T-helper 2 cell treated with Interferon-gamma antibody and Interleukin-4, amounts not matched to agents 100 ng/mL and 5 ng/mL, for 36 hours (primary cell): ENCODE measurements at places on chromosomes 6 and 20. TPM values are rescaled to one million over a fixed set of nuclear protein-coding genes. Genes with fewer than 3 reads are reported as not detected.

The OGFRL1 gene
- total RNA-seq, result 5.1 and 5.7 TPM in 2 replicates

The ANGPT4 gene
- not detected in 2 replicates for total RNA-seq

The CST4 gene
- not detected in 2 replicates for total RNA-seq

The SEL1L2 gene
- total RNA-seq, result not detected in 2 replicates

The MAN1A1 gene
- 23.8 and 24.2 TPM in 2 replicates for total RNA-seq

The SLC17A3 gene
- 0.55 and 1.2 TPM in 2 replicates for total RNA-seq

The C20orf202 gene
- 0.11 TPM in 1 of 2 replicates, not detected in the other for total RNA-seq

The RAET1L gene
- total RNA-seq, result not detected in 2 replicates

The TAAR8 gene
- total RNA-seq, result not detected in 2 replicates

The ASCC3 gene
- 64.6 and 65.4 TPM in 2 replicates for total RNA-seq

The LINC00237 gene
- not detected in 2 replicates for total RNA-seq

The GABRR1 gene
- not detected in 2 replicates for total RNA-seq

The HLA-DPB1 gene
- total RNA-seq, result 49.5 and 51.7 TPM in 2 replicates

The GTSF1L gene
- total RNA-seq, result 0.23 TPM in 1 of 2 replicates, not detected in the other

The EYA2 gene
- total RNA-seq, result 0.11 TPM in 1 of 2 replicates, not detected in the other

The VAPB gene
- total RNA-seq, result 29.0 and 33.0 TPM in 2 replicates

The PABPC1L gene
- total RNA-seq, result 54.7 and 55.7 TPM in 2 replicates

The SYCP2 gene
- 8.5 and 9.0 TPM in 2 replicates for total RNA-seq

The ESF1 gene
- total RNA-seq, result 15.8 and 18.1 TPM in 2 replicates

The BANF2 gene
- not detected in 2 replicates for total RNA-seq

The PPIL1 gene
- 41.1 and 42.6 TPM in 2 replicates for total RNA-seq

The SAMD5 gene
- not detected in 2 replicates for total RNA-seq

The CD24 gene
- 0.14 and 0.27 TPM in 2 replicates for total RNA-seq

The IYD gene
- total RNA-seq, result not detected in 2 replicates

The TINAG gene
- not detected in 2 replicates for total RNA-seq

The WFDC10B gene
- not detected in 2 replicates for total RNA-seq

The OR2J3 gene
- total RNA-seq, result not detected in 2 replicates

The TAAR9 gene
- not detected in 2 replicates for total RNA-seq

The SLC17A2 gene
- not detected in 2 replicates for total RNA-seq

The OTOR gene
- not detected in 2 replicates for total RNA-seq

The HTR1E gene
- not detected in 2 replicates for total RNA-seq

The DPPA5 gene
- total RNA-seq, result not detected in 2 replicates

The GTF2H4 gene
- total RNA-seq, result 29.8 and 32.1 TPM in 2 replicates

The LGSN gene
- total RNA-seq, result 0.07 TPM in 1 of 2 replicates, not detected in the other

The COX4I2 gene
- total RNA-seq, result not detected in 2 replicates

The PCNA gene
- 483 and 497 TPM in 2 replicates for total RNA-seq

The LCA5 gene
- 0.07 and 0.09 TPM in 2 replicates for total RNA-seq

The MTO1 gene
- total RNA-seq, result 48.0 and 56.4 TPM in 2 replicates

The SCRT2 gene
- not detected in 2 replicates for total RNA-seq

The VGLL2 gene
- total RNA-seq, result not detected in 2 replicates

The POU5F1 gene
- not detected in 2 replicates for total RNA-seq

The ABT1 gene
- total RNA-seq, result 26.6 and 27.2 TPM in 2 replicates

The ALDH8A1 gene
- total RNA-seq, result 2.7 and 2.9 TPM in 2 replicates

The CFAP61 gene
- total RNA-seq, result not detected in 2 replicates

The KCNQ2 gene
- total RNA-seq, result 0.05 and 0.11 TPM in 2 replicates

The ZSCAN23 gene
- 0.43 and 0.86 TPM in 2 replicates for total RNA-seq

The PRPH2 gene
- not detected in 2 replicates for total RNA-seq

The CYP21A2 gene
- total RNA-seq, result 0.59 TPM in 2 replicates

The SLC22A16 gene
- total RNA-seq, result 0.18 TPM in 1 of 2 replicates, not detected in the other

The COL19A1 gene
- 0.09 and 0.14 TPM in 2 replicates for total RNA-seq
